ENCODE measurements at places on chromosomes 7 and 10.

GRCh38 chr10:101030496-101031127, 317 bp downstream of the PDZD7 start:
- no peak for DNase-seq

DNA sequence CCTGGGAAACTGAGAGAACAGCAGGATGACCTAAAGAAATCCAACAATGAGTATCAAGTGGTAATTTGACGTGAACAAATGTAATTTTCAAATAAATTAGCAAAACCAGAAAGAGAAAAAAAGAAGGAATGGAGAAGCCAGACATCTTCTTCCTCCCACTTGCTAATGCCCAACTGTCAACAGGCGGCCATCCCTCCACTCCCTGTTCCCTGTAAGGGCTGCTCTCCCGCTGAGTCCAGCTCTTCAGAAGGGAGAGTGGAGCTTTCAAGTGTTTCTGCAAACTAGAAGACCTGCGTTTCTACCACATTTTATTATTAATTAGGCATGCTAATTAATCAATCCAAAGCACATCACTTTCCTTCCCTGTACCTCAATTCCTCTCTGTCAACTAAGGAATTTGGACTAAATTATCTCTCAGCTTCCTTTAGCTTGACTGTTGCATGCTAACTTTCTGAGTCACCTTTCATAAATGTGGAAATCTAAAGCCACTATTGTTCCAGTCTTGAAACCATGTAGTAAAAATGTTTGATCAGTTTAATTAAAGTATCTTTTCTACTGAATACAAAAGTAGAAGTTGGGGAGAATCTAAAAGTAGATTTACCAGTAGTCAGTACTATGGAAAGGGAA, 48.4 kb upstream of the CUL1 start:
- no peak for DNase-seq

DNA sequence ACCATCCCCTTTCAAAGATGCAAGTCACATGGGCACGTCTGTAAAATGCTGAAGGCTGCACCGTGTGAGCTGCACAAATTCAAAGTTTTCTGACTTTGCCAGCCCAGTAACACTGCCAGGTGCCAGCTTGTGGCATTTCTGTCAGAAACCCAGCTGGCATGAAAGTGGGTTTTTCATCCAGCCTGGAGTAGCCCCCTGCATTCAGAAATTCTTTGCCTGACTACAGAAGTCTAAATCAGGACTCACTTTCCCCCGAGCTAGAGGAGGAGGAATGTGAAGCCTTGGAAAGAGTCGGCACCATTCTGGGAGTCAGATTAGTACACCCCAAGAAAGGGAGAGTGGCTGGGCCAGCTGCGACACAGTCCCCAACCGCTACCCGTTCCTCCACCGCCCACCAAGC, 56.7 kb upstream of the EN2 start:
- no peak for DNase-seq

DNA sequence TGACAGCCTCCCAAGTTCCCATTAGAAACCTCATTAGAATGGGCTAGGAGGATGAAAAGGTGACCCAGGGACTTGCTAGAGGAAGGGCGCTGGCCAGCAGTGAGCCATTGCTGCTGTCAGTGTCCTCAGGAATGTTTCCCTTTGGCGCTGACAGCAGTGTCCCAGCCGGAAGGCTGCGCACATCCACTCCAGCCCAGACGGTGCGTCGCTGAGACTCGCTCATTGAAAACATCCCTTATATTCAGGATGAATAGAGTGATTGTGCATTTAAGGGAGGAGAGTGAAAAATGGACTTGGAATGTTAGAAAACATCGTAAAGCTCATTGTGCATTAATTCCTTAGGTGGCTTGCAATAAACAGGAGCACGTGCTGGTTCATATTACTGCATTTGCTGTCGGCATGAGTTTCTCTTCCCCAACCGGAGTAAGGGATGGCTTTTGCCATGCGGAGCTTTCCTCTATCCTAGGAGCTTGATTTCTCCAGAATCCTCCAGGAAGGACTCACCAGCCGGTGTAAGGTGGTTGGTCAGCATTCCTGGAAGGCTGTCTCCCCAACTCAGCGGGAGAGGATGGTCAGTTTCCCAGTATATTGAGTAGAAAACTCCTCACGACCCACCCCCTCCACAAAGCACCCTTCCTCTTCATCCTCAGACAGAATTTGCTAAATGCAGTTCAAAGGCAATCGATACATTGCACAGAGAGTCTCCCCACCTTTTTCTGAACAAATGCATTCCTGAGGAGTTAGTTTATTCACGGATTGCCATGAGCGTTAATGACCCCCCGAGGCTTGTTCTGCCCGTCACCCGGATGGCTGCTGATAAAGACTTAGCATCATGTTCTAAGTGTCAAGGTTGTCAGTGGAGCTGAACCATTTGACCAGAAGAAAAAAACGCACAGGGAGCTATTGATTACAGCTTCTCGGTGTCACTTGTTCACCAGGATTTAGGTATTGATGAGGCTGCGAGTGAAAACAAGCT, 201.8 kb downstream of the EBF3 start:
- no peak for DNase-seq

DNA sequence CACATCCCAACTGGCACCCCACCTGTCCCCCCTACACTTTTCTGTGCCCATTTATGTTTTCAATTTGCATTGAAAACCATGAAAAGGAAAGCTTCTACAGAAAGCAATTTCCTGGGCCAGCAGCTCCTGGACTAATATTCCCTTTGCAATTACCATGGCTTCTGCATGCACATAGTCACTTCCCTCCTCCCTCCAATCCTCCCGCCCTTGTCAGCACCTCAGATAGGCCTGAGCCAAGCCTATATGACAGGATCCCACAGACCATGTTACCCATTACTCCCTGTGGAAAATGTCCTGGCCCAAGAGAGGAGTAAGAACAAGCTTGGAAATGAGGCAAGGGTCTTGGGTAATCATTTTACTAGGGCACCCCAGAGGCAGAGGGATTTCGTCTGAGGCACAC, 38.1 kb downstream of the FBXW4 start:
- DNase-seq: no peak

DNA sequence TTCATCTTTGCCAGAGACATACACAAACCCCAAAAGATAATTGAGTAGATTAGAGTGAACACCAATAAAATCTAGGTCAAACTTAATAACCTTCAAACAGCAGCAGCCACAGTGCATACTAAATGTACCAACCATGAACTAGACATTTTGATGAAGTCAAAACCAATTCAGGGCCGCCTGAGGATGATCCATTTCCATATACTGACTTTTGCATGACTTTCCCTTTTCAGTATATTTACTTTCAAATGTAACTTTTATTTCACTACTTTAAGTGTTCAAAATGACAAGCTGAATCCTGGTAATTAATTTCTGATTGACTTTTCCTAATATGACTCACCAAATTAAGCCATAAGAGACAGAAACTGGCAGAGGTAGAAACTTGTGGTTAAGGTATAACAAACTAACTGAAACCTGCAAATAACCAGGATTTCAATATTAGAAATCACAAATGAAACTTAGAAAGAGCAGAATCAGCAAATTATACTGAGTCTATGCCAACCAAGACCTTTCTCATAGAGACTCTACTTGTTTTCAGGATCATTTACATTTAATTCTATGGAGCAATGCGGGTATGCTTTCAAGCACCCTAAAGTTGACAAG, 171.9 kb upstream of the LRRN3 start:
- DNase-seq: no peak

DNA sequence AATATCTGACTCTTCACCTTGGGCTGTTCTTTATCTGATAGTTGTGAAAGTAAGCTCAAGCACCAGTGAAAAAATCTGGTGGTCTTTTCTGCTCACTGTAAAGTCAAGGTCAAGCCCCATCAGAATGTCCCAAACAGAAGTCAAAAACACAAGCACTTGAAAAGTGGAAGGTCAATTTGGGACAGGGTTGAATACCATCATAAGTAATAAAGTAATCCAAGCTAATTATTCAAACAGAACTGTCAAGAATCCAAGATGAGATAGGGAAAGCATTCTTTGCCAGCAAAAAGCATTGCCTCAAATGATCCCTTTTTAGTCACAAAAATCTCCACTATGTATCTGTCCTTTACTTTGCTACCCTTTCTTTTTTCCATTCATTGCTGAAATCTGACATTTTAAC, 430.1 kb upstream of the NPVF start:
- no peak for DNase-seq

Measured in D721Med (cell line).